Fibroblast of skin of scalp (primary cell): ENCODE measurements at places on chromosomes 12 and 14.

DNA sequence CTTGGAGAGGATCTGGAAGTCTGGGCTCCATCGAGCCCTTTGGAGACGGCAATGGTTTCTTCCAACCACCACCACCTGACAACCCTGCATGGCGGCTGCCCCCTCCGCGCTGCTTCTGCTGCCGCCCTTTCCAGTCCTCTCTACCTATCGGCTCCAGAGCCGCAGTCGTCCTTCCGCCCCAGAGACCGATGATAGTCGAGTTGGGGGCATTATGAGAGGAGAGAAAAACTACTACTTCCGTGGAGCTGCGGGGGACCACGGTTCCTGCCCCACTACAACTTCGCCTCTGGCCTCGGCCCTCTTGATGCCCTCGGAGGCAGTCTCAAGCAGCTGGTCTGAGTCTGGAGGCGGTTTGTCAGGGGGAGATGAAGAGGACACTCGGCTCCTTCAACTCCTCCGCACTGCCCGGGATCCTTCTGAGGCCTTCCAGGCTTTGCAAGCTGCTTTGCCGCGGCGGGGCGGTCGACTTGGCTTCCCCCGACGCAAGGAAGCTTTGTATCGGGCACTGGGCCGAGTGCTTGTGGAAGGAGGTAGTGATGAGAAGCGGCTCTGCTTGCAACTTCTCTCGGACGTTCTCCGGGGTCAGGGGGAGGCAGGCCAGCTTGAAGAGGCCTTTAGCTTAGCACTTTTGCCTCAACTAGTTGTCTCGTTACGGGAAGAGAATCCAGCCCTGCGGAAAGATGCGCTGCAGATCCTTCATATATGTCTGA is 499 bp downstream of the TOGARAM1 start:
- peak; percentile 21 for DNase-seq

- no peak for DNase-seq
Measured at GRCh38 chr14:57714487-57714931, 151.4 kb downstream of the SLC35F4 start.

GRCh38 chr12:38501991-38502390 is 185.4 kb downstream of the ALG10B start:
- no peak for DNase-seq

- DNase-seq = peak; percentile 43
Measured at GRCh38 chr12:52221912-52222457, 11.1 kb upstream of the KRT7 start.
